ENCODE measurements at places on chromosomes 7 and 10.

GRCh38 chr7:82726038-82726800, 282.6 kb upstream of the CACNA2D1 start:
- DNase-seq = no peak

- no peak for DNase-seq
These were observed 185.2 kb downstream of the AVL9 start for GRCh38 chr7:32680259-32681173.

DNA sequence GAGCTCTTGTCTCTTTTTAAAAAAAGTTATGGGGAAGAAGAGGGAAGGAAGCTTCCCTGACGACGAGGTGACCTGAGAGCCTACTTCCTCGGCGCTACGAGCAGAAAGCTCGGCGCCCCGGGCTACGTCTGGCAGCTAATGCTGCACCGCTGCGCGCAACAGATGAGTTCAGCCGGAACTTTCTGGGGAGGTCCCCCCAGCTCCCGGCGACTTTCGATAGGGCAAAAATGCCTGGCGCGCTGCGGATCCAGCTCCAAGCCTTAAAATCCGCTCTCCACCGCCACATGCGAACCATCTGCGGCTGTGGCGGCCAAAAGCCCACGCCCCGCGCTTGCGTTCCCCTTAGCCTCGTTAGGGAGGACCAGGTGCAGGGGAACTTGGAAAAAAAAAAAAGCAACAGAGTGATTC, 621 bp downstream of the P4HA1 start:
- DNase-seq = no peak

GRCh38 chr10:2798336-2799022, 268.9 kb upstream of the PFKP start:
- DNase-seq = no peak

GRCh38 chr7:131602304-131602993, 46.0 kb upstream of the PODXL start:
- no peak for DNase-seq

DNA sequence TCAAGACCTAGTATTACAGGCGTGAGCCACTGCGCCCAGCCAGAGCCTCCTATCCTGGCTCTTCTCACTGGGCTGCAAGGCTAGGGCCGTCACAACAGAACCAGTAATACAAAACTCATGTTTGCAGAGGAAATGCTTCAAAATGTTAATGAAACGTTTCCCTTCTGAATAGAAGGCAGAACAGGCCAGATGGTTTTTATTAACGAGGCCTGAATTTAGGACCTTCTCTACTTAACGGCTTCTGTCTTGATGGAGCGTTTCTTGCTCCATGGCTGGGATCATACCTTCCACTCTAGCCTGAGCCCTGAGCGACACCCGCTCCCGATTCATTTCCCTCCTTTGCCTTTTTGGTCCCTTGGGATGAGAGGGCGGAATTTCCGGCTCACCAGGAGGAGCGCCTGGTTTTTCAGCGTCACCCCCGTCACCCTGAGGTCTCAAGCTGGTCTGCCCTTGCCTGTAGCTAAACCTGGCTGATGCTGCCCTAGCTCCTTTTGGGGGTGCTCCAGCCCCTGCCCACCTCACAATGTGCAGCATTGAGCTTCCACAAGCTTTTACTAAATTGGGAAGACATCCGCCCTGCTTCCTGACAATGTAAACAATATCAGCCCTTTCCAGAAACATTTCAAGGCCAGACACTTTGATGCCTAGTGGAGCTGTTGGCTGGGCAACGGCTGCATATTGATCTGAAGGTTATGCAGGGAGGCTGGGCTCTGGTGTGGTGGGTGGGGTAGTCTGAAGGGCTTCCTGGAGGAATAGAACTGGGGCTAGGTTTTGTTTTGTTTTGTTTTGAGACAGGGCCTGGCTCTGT, 5.2 kb downstream of the CLIP2 start:
- DNase-seq = no peak

- no peak for DNase-seq
These were observed 28.4 kb downstream of the RBM20 start for GRCh38 chr10:110672580-110672919.

- DNase-seq = no peak
These were observed 4.5 kb downstream of the ANKRD61 start for GRCh38 chr7:6035686-6036085.

DNA sequence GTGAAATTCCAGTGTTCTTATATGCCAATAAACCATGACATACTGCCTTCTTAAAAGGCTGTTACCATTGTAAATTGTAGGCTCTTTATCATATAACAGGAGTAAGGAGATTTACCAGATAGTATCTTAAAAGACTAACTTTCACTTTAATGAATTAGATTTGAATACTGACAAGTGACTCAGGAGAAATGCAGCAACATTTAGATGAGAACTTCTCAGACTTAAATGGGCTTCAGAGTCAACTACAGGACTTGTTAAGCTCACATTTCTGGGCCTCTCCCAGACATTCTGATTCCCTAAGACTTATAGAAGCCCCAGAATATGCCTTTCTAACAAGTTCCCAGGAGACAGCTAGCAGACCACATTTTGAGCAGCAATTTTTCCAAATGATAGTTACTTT, 466.3 kb downstream of the ARL4A start:
- no peak for DNase-seq

GRCh38 chr7:135102372-135102771, 45.5 kb upstream of the TMEM140 start:
- DNase-seq = no peak

DNA sequence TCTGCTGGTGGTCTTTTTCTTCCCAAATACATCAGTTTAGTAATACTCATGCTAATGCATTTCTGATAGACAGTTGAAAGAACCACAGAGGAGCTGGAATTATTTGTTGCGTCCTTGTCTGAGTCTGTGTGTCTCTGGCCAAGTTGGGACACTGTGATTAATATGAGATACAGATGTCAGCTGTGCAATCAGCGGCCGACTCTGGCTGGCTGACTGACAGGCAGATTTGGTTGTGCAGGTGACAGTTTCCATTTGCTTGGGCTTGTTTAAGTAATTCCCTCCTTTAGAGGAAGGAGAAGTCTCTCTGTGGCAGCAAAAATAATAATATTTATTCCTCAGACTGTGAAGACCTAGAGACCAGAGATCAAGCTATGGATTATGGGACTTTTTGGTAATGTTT, 176.2 kb upstream of the CHRM2 start:
- DNase-seq = no peak
